ENCODE measurements at places on chromosomes 16 and 17. TPM values are rescaled to one million over a fixed set of nuclear protein-coding genes. Genes with fewer than 3 reads are reported as not detected.

Gene COX10
- 16.9 TPM for total RNA-seq

Gene IQCK
- total RNA-seq: 3.7 TPM

- no peak overlapping the region for H3K27ac ChIP-seq
- H3K27me3 ChIP-seq: peaks cover 11% of the 10 kb centered on the region
- no peak for DNase-seq
- peaks cover 2% of the 10 kb centered on the region for H3K4me1 ChIP-seq
- no peak overlapping the region for H3K4me3 ChIP-seq
These were observed 11.3 kb upstream of the PDXDC1 start for GRCh38 chr16:14963281-14964173.

GRCh38 chr17:72466199-72466598, 345.4 kb downstream of the SOX9 start:
- peaks cover 5% of the 10 kb centered on the region for H3K27me3 ChIP-seq
- no peak overlapping the region for H3K4me3 ChIP-seq
- peaks cover 3% of the 10 kb centered on the region for H3K36me3 ChIP-seq
